ENCODE measurements at places on chromosomes 16 and 17. TPM values are rescaled to one million over a fixed set of nuclear protein-coding genes. Genes with fewer than 3 reads are reported as not detected.
A peak's percentile ranks its signal among the peaks of the same experiment; 100 is the strongest.

- no peak for DNase-seq
Observed at GRCh38 chr17:36068524-36068923, 4.5 kb downstream of the CCL18 start.

DNA sequence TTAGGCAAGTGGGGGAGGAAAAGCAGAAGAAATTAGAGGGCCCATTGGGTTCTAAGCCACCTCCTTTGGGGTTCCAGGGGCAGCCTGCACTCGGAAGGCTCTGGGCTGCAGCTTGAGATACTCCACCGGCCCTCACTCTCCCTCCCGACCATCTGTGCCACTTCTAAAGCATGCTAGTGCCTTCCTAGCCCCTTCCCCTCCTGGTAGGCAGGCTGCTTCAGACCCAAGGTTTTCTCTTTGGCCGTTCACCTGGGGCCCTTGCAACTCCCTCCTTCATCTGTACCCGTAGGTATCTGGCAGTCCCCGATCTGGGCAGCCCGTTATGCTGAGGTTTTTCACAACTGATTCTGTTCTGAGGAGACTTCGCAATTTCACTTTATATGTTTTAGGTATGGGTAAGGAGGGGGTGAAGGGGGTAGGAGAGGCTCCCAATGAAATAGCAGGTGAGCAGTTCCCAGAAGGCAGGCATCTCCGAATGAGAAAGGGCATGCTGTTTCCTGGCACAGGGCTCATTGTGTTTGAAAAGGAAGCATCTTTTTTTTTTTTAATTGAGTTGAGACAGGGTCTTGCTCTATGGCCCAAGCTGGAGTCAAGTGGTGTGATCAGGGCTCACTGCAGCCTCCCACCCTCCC is 98.7 kb downstream of the RAB11FIP4 start:
- DNase-seq, result no peak

DNA sequence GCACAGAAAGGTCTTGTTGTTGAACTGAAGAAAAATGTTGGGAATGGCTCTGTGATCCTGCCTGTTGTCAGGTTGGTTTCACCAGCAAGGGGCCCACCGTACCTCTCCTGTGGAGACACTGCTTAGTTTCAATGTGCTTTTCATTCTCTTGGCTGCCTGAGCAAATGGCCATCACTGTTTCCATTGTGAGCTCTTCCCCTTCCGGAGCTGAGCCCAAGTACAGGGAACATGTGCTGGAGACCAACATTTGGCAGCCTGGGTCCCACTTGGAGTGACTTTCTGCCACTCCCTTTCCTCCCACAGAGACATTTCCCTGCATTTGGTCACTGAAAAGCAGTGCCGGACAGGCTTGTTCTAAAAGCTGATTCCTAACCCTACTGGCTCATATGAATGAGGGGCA is 23.1 kb downstream of the GABARAPL2 start:
- no peak for DNase-seq

DNA sequence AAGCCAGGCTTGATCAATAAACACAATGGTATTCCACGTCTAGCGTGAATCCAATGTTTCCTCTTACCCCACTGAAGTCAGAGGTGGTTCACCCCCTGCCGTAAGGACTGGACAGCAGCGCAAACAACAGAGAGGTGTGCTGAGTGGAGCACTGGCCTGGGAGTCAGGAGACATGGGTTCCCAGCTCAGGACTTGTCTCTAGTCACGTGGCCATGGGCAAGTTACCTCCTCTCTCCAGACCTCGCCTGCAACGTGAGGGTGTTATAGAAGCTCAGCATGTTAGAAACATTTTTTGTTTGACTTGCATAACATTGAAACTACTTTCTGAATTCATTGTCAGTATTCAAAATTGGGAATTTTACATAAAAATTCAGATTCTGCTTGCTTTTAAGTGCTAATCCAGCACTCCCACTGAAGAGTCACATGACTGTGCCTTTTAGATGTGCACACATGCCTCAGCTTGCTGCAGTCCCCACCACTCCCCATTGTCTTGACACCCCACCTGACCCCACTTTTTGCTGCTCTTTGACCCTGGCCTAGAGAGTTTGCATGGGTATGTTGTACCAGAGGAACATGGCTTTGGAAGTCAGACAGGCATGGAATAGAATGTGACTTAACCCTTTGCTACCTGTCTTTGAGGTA is 8.8 kb upstream of the CPNE2 start:
- no peak for DNase-seq

- no peak for DNase-seq
Observed at GRCh38 chr16:4898811-4899473, 38.0 kb downstream of the PPL start.

DNA sequence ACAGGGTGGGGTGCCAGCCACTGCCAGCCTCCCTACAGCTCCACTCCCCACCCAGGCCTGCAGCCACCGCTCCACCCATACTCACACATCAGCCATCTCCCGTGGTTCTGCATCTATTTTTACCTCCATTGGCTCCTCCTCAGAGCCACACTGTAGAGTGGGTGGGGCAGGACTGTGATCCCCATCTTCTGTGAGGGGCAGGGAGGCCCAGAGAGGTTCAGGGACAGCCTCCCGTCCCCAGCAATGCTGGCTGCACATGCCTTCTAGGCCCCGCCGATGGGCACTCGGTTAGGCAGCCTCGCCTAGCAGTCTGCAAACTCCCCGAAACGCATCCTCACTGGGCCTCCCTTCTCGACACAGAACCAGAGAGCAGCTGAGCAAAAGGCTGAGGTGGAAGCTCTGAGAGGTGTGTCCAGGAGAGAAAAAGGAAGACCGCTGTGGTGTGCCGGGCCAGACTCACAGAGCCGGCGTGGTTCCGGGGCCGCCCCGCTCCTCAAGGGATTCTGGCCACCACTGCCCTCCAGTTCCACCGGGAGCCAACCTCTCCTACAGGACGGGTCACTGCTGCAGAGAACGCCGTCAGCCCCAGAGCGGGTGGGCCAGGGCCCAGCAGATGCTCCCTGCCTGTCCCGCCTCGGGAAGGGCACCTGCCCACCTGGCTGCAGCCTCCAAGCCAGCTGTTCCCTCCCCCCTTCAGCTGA is 71.9 kb downstream of the ABR start:
- peak; percentile 43 for DNase-seq

- DNase-seq, result peak; percentile 64
Observed at GRCh38 chr16:13866073-13866472, 53.9 kb upstream of the ERCC4 start.

- no peak for DNase-seq
Observed at GRCh38 chr17:75353176-75353575, 52.3 kb downstream of the GRB2 start.

- DNase-seq, result peak; percentile 22
Observed at GRCh38 chr16:87583453-87584131, 18.7 kb upstream of the JPH3 start.

GRCh38 chr16:19344224-19344801 is 58.8 kb downstream of the CLEC19A start:
- DNase-seq, result no peak

DNA sequence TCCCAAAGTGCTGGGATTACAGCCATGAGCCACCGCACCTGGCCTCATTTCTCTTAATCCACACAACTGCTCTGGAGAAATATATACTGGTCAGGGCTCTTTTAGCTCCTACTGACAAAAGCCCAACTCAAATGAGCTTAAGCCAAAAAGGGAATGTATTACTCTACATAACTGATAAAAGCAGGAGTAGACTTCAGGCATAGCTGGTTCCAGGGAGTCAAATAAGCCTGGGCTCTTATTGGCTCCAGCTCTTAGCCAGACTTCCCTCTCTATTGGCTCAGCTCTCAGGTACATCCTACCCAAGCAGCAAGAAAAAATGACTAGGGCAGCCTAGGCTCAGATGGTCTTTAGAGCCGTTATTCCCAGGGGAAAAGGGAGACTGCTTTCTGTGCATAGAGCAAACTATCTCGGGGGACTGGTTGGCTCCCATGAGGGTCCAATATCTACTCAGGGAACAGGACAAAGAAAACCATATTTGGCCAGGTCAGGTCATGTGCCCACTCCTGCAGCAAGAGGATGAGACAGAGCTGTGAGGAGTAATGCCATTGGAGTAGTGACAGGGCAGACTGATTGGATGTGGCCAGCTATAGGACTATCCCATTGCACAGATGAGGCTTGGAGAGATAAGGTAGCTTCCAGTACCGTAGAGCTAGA is 21.2 kb downstream of the TBX2 start:
- no peak for DNase-seq

- no peak for DNase-seq
Observed at GRCh38 chr16:9197957-9198661, 106.7 kb downstream of the HAPSTR1 start.

DNA sequence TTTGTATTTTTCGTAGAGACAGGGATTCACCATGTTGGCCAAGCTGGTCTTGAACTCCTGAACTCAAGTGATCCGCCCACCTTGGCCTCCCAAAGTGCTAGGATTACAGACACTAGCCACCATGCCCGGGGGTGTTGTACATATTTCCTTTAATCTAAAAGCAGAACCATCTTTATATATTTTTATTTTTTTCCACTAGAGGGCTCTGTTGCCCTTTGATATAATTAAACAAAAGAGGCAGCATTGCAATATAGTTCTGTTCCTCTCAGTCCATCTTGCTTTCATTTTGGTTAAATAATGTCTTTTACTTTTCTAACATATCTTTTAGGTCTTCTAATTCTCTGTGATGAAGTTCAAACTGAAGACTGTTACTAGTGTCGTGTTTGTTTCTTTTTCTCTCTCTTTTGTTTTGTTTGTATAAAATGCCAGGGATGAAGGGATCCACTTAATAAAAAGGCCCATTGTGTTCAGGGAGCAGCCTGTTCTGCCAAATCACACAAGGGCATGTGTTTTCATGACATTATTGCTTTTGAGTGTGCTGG is 23.4 kb downstream of the WWOX start:
- peak; percentile 60 for DNase-seq

- DNase-seq, result no peak
Observed at GRCh38 chr16:1082952-1083675, 10.6 kb downstream of the SSTR5 start.

GRCh38 chr17:72997559-72997958 is 94.9 kb downstream of the SLC39A11 start:
- peak; percentile 78 for DNase-seq

DNA sequence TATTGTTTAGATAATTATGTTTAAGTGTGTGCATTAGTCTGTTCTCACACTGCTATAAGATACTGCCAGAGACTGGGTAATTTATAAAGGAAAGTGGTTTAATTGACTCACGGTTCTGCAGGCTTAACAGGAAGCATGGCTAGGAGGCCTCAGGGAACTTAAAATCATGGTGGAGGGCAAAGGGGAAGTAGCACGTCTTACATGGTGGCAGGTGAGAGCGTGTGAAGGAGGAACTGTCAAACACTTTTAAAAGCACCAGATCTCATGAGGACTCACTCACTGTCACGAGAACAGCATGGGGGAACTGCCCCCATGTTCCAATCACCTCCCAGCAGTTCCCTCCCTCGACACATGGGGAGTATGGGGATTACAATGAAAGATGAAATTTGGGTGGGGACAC is 203.5 kb upstream of the GOT2 start:
- no peak for DNase-seq

- no peak for DNase-seq
Observed at GRCh38 chr17:261635-262034, 80.2 kb upstream of the DOC2B start.

- DNase-seq, result no peak
Observed at GRCh38 chr17:1509290-1509881, 7.0 kb downstream of the INPP5K start.

DNA sequence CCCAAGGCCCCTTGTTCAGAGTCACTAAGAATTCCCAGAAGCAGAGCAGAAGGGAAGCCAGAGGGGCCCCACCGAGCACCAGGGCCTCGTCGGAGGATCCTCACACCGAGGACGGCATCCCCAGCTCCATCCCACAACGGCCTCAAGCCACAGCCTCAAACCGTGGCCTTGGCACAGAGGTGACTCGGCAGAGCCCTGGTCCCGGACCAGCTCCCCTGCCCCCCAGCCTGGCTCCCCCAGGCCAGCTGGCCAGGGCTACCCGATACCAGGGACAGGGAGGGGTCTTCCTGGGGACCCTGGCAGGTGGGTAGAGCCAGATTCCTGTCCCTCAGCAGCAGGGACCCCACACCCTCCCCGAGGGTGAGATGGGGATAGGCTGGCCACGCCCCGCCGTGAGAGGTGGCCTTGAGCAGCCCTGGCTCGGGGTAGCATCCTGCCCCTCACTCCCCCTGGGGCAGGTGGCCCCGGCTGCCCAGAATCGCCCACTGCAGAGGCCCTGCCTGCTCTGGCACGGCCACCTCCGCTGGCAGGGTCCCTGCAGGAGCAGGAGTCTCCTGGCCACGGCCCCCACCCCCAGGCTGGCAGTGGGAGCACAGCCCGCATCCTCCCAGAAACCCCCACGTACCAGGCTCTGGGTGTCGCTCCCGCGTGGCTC is 5.6 kb upstream of the PVALEF start:
- DNase-seq, result no peak

- DNase-seq, result no peak
Observed at GRCh38 chr17:45101883-45102811, 30.2 kb downstream of the PLCD3 start.

DNA sequence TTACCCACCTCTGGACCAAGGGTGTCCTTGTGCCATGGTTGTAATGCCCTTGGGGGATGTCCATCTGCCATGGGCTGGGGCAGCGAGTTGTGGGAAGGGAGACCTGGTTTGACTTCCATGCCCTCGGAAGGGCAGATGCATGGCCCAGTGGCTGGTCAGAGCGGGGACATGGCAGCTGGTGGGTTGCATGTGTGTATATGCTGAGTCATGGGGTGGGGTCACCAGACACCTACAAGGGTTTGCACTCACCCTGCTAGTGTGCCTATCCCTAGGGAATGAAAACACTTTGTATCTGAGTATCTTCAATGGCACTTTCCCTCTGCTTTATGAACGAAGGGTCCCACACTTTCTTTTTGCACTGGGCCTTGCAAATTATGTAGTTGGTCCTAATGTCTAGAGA is 10.6 kb upstream of the HNF1B start:
- DNase-seq, result no peak

DNA sequence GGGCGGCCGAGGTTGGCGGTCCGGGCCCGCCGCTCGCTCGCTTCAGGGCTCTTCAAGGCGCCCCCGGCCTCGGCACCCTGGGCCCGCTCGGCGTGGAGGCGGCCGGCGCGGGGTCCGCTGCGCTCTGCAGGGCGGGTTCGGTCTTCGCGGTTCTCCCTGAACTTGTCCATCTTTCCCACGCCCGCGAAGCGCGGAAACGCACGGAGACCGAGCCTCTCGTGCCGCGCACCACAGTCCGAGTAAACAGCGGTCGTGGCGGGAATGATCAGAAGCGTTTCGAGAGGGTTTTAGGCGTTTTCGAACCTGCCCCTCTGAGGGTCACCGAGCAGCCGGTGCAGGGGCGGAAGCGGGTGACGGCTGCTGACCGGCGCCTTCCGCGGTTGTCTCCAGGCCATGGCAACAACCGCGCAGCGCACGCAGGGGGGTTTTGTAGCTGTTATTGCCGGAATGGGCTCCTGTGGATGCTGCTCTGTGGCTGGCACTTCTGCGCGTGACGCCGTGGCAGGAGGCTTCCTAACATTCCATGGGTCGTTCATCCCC is 414 bp downstream of the NARF start:
- peak; percentile 5 for DNase-seq

TEDC2 gene
- 8.7 TPM for total RNA-seq

SLC13A2 gene
- total RNA-seq, result not detected

LHX1 gene
- not detected for total RNA-seq

NQO1 gene
- total RNA-seq, result 326 TPM

FNDC8 gene
- total RNA-seq, result not detected

CHTF18 gene
- total RNA-seq, result 24.4 TPM

PPL gene
- total RNA-seq, result 0.16 TPM

CRISPLD2 gene
- total RNA-seq, result 17.0 TPM

C17orf78 gene
- total RNA-seq, result not detected
